ENCODE measurements at places on chromosomes 5 and 9.

DNA sequence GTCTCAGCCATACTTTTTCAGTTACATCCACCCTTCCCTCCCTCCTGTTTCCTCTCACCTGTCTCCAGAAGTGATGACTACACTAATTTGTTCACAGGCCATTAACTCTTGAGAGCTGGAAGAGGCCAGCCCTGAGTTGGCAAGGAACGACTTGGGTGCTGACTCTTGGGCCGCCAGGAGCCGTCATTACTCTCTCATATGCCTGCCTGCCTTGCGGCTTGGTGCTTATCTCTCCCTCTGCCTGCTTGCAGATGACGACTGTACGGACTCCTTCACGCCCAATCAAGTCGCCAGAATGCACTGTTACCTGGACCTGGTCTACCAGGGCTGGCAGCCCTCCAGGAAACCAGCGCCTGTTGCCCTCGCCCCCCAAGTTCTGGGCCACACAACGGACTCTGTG lies 66.1 kb downstream of the PAPPA start:
- DNase-seq, result peak; percentile 19

DNA sequence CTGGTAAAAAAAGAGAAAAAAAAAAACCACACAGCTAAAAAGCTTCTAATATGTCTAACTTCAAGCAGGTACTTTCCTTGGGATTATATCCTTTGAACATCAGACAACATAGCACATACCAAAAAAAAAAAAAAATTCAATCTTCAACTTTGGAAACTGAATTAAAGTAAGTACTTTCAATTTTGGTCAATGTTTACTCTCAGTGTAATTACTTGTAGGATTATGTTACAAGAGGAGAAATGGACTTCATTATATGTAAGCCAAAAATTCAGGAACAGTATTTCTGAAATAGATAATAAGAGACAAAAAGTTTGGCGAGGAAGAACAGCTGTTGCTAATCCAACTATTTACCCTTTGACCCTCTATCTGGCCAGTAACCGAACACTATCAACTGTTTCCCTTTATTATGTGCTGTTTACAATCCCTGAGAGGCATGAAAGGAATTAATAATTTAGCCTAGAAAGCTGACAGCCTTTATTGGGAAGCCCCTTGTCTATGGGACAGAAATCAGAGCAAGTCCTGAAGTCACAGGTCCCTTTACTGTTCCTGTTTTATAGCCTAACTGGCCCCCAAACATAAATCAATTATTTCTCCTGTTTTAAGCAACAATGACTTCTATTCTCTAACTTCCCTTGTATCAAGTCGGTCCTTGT lies 46.6 kb downstream of the NR6A1 start:
- no peak for DNase-seq

DNA sequence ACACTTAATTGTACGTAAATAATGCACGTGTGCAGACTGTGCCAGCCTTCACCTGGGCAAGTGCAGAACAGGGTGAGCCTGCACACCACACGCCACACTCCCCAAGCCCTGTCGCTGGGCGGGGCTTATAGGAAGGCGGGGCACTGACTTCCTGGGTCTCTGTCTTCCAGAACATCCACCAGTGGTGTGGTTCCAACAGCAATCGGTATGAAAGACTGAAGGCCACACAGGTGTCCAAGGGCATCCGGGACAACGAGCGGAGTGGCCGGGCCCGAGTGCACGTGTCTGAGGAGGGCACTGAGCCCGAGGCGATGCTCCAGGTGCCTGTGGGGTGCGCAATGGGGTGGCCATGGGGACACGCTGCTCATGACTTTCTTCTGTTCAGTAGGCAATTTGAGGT lies 44.2 kb downstream of the GSN start:
- no peak for DNase-seq

- no peak for DNase-seq
These were observed 52.2 kb upstream of the CKMT2 start for GRCh38 chr5:81180780-81181460.

DNA sequence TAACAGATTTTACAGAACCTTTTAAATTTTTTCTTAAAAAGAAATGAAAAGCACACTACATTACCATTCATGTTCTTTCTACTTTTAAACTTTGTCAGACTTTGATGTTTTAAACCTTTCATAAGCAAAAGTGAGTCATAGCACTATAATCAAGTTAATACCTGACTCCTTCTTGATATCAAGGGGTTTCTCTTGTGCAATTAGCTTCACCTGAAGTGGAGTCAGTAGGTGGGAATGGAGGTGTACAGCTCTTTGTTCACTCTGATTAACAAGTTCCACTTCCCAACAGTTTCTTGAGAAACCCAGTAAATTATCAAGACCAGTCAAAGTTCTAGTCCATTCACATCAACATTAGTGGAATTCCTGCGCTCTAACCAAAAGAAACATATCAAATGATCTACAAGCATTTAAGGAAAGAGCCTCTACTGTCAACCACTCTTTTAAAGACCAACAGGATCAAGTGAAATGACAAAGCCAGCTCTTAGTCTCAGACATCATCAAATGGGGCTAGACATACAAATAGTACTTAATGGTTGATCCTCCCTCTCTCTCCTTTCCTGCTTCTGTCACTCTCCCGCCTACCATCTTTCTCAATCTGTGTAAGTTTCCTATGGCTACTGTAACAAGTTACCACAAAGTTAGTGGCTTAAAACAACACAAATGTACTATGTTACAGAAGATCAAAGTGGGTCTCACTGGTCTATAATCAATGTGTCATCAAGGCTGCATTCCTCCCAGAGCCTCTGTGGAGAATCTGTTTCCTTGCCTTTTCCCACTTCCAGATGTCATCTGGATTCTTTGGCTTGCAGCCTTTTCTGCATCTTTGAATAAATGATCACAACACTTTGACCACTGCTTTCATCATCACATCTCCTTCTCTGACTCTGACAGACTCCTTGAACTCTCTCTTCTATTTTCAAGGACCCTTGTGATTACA lies 68.0 kb downstream of the HINT1 start:
- no peak for DNase-seq
